Astrocyte of the spinal cord (primary cell): ENCODE measurements at places on chromosomes 2 and 18.

- DNase-seq = peak; percentile 75
Measured at GRCh38 chr2:40511661-40512213, 59.8 kb upstream of the SLC8A1 start.

DNA sequence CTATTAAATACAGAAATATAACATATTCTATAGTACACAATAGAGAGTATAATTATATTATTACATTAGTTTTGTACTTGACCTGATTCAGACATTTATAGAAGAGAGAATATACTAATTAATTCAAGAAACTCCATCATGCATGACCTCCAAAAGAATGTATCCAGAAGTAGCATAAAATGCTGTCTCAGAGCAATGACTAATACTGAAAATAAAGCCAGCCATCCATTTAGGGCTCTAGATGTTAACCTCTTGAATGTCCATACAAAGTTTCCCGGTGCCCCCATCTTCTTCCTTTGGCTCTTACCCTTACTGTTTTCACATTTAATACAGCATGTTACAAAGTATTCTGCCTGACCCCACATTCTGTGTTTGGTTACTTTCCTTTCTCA lies 102.0 kb downstream of the ARHGAP15 start:
- peak; percentile 5 for DNase-seq

- DNase-seq = peak; percentile 65
Measured at GRCh38 chr2:28626891-28627421, 124.7 kb upstream of the PPP1CB start.

DNA sequence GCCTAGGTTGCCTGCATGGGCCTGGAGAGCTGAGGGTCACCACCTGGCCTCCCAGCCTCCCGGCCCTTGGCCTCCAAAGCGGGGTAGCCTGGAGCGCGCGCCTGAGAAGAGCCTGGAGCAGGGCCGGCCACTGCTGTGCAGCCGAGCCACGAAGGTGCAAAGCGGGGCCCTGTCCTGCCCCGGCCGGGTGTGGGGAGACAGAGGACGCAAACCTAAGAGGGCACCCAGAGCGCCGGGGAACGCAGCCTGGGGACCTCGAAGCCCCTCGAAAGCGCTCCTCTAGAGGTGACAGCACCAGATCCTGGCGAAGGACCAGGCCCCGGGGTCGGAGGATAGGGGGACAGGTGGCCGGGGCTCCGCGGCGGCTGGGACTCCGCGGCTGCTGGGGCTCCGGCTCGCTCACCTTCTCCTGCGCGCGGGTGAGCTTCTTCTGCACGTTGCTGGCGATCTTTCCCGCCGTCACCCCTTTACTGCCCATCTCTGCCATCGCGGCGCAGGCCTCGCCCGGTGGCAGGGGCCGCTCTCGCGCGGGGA lies 430 bp downstream of the BIN1 start:
- DNase-seq = peak; percentile 33

- DNase-seq = no peak
Measured at GRCh38 chr2:552906-553305, 124.3 kb downstream of the TMEM18 start.
